ENCODE measurements at places on chromosomes 2 and 18.

- DNase-seq = no peak
Observed at GRCh38 chr18:70425236-70425635, 136.4 kb downstream of the SOCS6 start.

- DNase-seq = no peak
Observed at GRCh38 chr2:39289609-39290008, 45.8 kb upstream of the CDKL4 start.

GRCh38 chr18:23213200-23213599, 77.9 kb downstream of the CABLES1 start:
- DNase-seq = no peak

- no peak for DNase-seq
Observed at GRCh38 chr2:34423301-34423700, 824.2 kb upstream of the FAM98A start.

DNA sequence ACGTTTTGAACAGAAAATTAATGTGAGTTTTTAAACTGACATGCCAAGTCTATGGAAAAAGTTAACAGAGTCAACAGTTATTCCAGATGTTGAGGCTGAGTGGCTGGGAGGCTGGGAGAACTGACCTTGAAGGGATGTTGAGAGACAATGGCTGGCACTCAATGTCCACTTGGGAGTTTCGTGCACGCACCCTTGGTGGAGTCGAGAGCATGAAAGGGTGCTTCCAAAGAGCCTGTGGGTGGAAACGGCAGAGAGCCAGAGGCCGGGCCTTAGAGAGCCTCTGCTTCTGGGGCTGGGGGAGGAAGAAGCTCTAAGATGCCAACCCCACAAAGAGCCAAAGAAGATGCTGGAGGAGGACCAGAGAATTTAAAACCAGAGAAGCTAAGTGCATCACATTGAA, 63.4 kb upstream of the L3MBTL4 start:
- DNase-seq = no peak

- DNase-seq = no peak
Observed at GRCh38 chr2:99672766-99673350, 183.0 kb upstream of the REV1 start.

- no peak for DNase-seq
Observed at GRCh38 chr18:212780-213179, 54.4 kb downstream of the USP14 start.

DNA sequence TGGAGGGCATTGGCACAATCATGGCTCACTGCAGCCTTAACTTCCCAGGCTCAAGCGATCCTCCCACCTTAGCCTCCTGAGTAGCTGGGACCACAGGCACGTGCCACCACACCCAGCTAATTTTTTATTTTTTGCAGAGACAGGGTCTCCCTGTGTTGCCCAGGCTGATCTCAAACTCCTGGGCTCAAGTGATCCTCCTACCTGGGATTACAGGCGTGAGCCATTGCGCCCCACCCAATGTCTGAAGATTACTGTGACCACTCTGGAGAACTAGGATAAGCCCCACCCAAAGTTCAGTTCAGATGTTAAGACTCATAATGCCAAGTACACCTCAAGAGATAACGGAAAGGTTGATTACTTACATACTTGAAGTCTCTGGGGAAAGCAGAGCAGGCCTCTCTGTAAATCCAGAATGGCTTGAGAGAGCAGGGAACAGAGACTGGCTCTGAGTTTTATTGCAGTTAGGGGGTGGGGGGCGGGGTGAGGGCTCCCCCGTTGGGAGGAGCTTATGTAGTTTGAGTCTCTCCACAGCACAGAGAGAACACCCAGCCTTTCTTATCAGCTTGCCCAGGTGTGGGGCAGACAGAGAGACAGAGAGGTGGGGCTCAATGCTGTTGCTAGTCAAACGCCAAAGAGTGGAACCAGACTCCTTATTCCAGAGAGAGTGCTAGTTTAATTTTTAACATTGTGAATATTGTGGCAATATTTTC, 26.5 kb upstream of the ERICH2 start:
- DNase-seq = no peak

- no peak for DNase-seq
Observed at GRCh38 chr2:105917226-105917625, 172.5 kb downstream of the NCK2 start.

GRCh38 chr2:25899404-25899970, 21.2 kb upstream of the ASXL2 start:
- DNase-seq = no peak

- no peak for DNase-seq
Observed at GRCh38 chr2:45595721-45596435, 15.2 kb downstream of the SRBD1 start.

DNA sequence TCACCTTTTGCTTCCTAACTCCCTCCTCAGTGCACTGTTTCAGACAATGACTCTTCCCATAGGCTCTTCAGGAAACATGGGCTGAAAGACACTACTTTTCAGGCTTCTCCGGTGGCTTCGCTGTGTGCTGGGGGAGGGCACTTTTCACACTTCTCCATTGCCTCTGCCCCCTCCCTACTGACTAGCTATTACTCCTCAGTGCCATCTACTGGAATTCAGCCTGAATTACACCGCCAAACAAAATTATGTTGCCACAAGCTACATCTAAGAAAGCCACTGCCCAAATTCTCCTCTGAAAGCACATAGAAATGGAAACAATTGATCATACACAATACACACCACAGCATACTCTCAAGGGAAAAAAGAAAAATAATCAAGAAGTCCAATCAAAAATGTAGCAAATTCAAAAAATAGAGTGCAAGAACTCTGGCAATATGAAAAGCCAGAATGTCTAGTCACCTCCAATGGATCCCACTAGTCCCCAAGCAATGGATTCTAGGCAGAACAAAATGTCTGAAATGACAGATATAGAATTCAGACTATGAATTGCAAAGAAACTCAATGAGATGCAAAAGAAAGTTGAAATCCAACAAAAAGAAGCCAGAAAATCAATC, 1139.4 kb upstream of the GYPC start:
- DNase-seq = no peak
